ENCODE measurements at places on chromosomes 6 and 20.

GRCh38 chr20:46823271-46823751, 71.3 kb upstream of the EYA2 start:
- DNase-seq, result no peak

- no peak for DNase-seq
Observed at GRCh38 chr6:372336-372911, 19.1 kb upstream of the IRF4 start.

- peak; percentile 52 for DNase-seq
Observed at GRCh38 chr6:5174756-5175549, 85.8 kb downstream of the LYRM4 start.

DNA sequence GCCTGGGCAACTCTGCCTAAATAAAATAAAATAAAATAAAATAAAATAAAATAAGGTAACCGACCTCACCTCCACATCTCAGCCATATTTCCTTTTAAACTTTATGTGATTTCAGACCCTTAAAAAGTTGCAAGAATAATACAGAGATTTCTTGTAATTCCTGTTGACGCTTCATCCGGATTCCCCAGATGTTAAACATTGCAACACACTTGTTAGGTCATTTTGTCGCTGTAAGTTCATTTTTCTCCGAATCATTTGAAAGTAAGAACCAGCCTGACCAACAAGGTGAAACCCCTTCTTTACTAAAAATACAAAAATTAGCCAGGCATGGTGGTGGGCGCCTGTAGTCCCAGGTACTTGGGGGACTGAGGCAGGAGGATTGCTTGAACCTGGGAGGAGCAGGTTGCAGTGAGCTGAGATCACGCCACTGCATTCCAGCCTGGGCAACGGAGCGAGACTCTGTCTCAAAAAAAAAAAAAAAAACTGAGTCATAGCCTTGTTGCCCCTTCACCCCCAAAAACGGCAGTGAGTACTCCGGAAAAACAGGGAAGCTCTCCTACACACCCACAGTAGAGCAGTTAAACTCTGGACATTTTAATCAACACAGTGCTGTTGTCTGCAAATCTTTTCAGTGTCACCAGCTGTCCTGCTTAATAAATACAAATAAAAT, 5.9 kb downstream of the PYGB start:
- DNase-seq, result no peak

GRCh38 chr6:97663252-97663651, 380.2 kb upstream of the MMS22L start:
- no peak for DNase-seq

- DNase-seq, result no peak
Observed at GRCh38 chr6:159985296-159985945, 16.5 kb downstream of the IGF2R start.

DNA sequence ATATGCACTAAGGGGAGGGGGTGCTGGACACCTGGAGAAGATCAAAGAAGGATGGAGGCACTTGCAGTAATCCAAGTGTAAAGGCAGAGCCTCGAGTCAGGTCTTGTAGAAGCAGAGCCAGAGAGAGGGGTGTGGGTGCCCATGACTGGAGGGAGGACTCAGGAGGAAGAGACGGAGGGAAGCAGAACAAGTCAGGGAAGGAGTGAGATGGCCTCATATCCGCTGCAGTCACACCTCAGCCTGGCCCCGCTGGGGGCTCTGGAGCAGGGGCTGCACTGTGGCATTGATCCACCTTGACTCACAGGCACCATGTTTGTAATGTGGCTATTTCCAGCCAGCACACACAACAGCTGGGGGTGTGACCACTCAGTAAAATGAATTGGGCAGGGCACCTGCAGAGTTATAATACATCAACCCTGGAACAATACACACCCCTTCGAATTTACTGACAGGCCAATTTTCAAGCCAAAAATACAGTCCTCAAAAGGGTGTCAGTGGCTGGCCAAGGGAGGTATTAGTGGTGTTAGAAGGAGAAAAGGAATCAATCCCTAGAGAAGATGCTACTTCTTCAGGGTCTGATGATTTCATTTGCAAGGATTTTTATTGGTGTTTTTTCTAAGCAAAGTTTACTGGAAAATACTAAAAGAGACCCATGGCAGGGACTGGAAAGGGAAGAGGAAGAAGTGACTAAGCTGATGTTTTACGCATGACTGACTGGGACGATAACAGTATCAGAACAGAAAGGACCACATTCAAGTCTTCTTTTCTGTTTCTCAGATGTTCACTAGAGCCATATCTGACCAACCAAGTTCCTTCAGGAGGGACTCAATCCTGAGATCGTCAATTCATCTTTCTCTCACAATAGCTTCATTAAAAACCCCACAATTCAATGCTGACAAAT, 18.9 kb upstream of the NXT1 start:
- DNase-seq, result peak; percentile 36

GRCh38 chr6:150316936-150317335, 51.9 kb upstream of the IYD start:
- DNase-seq, result no peak

DNA sequence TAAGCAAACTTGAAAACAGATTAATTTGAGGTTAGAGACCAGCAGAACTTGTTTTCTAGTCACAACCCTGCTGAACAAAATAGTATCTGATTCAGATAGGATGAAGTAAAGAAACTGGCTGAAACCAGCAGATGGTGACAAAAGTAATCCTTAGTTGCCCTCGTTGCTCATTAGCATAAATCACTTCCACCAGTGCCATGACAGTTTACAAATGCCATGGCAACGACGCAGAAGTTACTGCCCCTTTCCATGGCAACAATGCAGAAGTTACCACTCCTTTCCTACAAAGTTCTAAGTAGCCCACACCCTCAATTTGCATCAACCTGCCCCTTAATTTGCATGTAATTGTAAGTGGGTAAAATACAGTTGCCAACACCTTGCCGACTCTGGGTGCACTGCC, 23.7 kb downstream of the SNRPB start:
- DNase-seq, result no peak

GRCh38 chr20:53778041-53778516, 184.4 kb upstream of the ZNF217 start:
- no peak for DNase-seq

- DNase-seq, result no peak
Observed at GRCh38 chr6:32623693-32624092, 13.5 kb upstream of the HLA-DQA1 start.

GRCh38 chr6:34305982-34306708, 57.3 kb upstream of the SMIM29 start:
- DNase-seq, result no peak

- no peak for DNase-seq
Observed at GRCh38 chr6:5930143-5930770, 76.5 kb downstream of the NRN1 start.

DNA sequence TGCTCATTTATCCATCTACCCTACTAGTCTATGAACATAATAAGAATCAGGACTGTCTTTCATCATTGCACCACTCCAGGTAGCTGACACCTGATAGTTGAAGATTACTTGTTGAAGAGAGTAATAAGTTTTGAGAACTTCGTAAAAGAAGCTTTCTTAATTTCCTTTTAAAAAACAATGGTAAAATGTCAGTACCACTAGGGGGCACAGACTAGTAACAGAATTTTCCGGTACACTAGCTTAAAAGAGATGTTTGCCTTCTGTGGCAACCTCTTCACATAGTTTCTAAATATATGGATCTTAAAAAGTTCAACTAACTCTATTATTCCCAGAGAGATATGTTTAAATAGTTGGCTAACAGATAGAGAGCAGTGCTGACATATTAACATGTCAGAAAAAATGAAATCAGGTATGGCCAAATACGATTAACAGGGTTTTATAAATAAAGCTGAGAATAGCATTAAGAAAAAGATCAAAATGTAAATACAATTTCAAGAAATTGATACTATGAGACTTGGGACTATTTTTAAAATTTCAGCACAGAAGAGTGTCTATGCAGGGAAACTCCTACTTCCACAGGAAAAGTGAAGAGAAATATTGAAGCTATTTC, 5.4 kb upstream of the KCNQ5 start:
- no peak for DNase-seq

- no peak for DNase-seq
Observed at GRCh38 chr6:37990762-37991525, 171.4 kb downstream of the ZFAND3 start.

DNA sequence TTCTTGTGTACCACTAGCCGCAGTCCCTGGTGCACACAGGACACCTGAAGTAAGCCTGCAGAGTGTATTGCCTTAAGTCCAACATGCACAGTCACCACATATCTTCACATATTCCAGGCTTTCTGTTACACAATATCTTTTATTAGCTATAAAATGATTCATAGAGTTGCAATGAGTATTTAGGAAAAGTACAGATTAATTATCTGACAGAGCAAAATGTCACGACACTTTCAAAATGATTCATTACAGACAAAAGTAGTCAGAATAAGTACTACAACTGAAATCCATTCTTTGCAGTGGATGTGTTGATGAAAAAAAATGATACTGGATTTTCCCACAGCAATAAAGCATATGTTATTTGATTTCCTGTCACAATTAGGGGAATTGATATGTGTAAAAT, 199.5 kb upstream of the ASCC3 start:
- no peak for DNase-seq

GRCh38 chr6:84652356-84653026, 111.9 kb downstream of the TBX18 start:
- DNase-seq, result no peak

DNA sequence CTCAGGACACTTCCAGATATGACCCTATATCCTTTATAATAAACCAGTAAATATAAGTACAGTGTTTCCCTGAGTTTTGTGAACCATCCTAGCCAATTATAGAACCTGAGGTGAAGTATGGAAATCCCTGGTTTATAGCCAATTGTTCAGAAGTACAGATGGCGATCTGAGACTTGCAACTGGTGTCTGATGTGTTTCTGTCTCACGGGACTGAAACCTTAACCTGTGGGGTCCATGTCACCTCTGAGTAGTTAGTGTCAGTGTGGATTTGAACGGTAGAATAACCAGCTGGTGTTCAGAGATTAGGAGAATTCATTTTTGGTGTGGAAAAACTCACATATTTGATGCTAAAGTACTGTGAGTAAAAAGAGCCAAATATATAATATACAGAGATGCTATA, 606.6 kb downstream of the MAFB start:
- no peak for DNase-seq

DNA sequence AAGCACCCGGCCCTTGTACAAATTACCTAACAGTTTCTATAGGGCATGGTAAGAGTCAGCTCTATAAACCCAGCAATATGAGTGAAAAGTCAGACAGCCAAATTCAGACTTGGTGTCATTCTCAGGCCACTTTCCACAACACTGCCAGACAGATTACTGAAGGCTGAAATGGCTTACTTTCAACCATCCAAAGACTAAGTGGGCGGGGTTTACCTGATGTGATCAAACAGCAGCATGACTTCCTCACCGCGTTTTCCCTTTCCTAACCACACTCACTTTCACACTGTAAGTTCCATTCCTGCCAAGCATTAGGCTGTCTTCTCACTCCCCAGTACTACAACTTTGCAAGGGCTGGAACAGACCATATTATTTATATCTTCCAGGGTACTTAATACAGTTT, 85.9 kb downstream of the SMLR1 start:
- no peak for DNase-seq

- DNase-seq, result no peak
Observed at GRCh38 chr20:61422636-61423425, 170.8 kb downstream of the CDH4 start.

DNA sequence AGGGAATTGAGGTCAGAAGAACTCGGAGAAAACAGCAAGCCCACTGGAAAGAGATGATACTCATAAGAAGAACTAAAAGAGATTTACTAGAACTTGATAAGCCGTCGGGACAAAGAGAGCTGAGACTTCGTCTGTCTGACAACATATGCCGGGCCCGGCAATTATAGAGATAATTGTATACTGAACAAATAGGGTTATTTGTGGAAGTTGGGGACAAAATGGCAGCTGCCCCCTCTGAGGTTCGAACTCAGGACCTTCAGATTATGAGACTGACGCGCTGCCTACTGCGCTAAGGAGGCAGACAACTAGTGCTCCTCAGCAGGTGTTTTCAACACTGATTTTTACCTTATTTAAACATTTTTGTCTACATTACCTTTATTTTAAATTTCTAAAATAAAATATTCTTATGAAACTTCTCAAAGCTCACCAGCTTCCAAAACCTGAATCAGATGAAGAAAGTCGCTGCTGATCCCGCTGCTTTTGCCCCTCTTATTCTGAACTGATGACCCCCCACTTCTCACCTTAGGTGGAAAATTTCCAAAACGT, 29.3 kb upstream of the TRIM27 start:
- DNase-seq, result peak; percentile 60

- no peak for DNase-seq
Observed at GRCh38 chr6:123854201-123854600, 50.5 kb downstream of the NKAIN2 start.

- no peak for DNase-seq
Observed at GRCh38 chr6:30100585-30101443, 12.1 kb downstream of the TRIM31 start.

GRCh38 chr20:22944062-22944461, 91.0 kb upstream of the SSTR4 start:
- DNase-seq, result no peak

GRCh38 chr6:100346203-100346602, 118.5 kb downstream of the SIM1 start:
- DNase-seq, result no peak

DNA sequence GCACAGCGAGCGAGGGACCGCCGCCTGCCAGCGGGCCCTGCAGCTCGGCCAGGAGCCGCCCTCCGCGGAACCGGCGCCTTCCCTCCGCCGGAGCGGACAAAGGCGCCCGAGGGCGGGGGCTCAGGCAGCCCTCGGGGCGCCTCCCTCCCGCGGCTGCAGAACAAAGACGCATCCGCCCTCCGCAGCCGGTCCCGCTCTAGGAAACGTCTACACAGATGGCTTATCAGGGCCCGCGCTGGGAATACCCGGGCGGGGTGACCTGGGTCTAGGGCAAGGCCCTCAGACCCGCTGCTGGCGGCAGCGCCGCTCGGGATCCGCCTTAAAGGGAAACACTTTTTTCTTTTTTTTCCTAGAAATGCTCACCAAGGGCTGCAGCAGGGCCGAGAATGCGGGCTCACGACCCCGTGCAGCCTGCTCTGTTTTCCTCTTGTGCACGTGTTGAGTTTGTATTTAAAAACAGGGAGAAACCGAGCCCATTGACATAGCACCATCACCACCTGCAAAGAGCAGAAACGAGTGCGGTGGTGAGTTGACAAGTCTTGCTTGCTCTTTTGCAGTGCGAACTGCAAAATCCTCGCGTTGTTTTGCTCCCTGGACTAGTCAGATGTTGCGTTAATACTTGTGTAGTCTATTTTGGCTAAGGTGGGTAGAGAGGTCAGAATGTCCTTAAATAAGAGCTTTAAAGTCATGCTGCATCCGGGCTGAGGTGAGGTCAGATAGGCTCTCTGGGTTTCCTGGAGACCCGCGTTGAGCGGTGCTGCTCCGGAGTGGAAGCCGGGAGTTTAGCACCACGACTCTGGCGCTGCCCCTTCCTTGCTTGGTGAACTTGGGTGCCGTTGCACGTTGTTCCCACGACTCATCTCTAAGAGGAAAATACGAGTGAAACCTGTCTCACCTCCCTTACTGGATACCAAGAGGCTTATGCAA, 1.1 kb upstream of the RPS6KA2 start:
- DNase-seq, result peak; percentile 83

GRCh38 chr6:43036712-43037111, 15.3 kb downstream of the RRP36 start:
- DNase-seq, result no peak

All from kidney capillary endothelial cell (primary cell).